Activated naive CD4-positive, alpha-beta T cell treated with Interleukin-2 at 50 U/mL for 16 hours (primary cell): ENCODE measurements at places on chromosomes 1 and 21.

GRCh38 chr1:244730934-244731434 is 78.1 kb downstream of the DESI2 start:
- DNase-seq, result no peak

DNA sequence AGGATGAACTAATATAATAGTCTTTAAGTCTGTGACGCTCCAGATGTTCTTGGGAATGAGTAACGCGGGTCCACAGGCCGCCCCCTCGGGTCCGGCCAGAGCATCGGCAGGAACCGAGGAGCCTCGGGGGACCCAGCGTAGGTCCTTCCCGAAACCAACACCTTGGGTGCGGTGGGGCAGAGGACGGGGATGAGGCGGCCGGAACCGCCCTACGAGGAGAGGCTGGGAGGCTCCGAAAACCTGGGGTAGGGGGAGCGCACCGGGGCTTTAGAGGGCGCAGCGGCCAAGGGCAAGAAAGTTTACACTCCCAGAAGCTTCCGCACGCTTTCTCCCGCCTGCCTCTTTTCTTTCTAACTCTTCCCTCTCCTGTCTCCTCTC is 7.1 kb downstream of the DMRTA2 start:
- DNase-seq, result no peak

DNA sequence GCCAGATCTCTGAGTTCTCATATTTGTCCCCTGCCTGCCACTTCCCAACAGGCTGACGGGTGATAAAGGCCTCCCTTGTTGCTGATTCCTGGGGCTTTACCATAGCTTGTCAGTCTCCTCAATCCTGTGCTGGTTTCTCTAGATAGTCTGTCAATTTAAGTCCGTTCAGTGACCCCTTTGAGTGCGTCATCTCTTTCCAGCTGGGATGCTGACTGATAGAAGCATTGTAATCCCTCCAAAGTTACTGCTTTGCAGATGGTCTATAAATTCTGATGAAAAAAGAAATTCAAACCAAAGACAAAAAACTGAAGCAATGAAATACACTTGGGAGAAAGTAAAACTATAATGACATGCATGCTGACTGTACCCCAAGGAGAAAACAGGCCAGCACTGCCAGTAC is 28.3 kb downstream of the RHOU start:
- no peak for DNase-seq

GRCh38 chr1:153119491-153119971 is 6.2 kb upstream of the SPRR2F start:
- DNase-seq, result no peak

- DNase-seq, result no peak
Observed at GRCh38 chr1:5979536-5980313, 12.5 kb downstream of the NPHP4 start.

DNA sequence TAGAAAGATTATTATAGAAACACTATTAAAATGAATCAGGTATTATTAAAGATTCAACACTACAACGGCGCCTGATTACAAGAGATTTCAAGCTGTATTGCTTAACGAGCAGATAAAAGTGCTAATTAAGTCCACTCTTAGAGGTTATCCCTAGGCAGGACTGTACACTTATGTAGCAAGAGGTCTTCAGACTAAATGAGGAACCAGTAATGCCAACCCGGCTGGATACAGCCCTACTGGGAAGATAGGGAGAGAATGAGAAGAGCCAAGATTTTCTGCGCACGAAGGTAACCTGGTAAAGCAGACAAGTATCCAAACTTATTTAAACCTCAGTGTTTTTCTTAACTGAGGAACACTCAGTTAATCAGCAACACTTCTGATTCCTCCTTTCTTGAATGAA is 115.7 kb upstream of the HIVEP3 start:
- DNase-seq, result no peak

DNA sequence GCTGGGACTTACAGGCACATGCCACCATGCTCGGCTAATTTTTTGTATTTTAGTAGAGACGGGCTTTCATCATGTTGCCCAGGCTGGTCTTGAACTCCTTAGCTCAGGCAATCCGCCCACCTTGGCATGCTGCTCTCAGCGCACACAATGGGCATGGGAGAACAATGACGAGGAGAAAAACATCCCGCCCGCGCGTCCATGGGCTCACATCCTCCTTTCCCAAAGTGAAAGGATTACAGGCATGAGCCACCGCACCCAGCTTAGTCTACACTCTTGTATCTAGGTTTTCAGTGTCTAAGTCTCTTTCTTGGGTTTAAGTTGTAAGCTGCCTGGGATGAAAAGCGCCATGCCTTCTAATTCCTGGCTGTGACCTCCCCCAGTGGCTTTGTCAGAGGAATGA is 37.9 kb downstream of the CDK18 start:
- no peak for DNase-seq

- no peak for DNase-seq
Observed at GRCh38 chr1:67431869-67432578, 1.8 kb upstream of the SERBP1 start.

DNA sequence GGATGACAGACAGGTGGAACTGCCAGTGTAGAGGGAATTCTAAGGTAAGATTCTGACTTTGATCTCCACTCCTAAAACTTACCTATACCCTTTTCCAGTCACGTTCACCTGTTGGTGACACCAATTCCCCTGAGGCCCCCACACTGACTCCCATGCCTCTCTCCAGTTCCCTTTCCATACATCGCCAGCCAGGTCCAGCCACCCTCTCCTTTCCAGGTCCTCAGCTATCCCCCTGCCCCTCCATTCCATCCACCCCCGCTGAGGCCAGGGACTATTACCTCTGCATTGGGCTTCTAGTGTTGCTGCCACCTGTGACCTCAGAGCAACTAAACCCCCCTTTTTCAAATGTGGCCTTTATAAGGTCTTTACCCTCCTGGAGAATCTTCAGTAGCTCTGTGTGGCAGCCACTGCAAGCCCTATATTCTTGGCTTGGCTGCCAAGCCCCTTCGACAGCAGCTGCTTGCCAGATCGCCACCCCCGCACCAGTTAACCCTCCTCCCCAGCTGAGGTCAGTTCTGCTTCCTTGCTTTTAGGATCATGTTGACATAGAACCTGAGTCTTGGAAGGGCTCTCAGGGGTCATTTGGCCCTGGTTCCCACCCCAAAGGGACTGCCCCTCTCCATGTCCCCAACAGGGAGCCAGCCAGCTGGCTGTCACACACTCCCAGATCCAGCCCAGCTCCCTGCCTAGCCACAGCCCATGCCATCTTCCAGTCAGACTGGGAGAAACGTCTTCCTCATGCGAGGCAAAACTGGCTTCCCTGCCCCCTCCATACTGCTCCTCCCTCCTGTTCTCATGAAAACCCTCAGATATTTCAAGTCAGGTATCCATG is 14.7 kb downstream of the CSF1 start:
- no peak for DNase-seq

GRCh38 chr1:230149751-230150584 is 82.9 kb downstream of the GALNT2 start:
- DNase-seq, result no peak

GRCh38 chr1:118949315-118949714 is 38.8 kb downstream of the TBX15 start:
- DNase-seq, result no peak

DNA sequence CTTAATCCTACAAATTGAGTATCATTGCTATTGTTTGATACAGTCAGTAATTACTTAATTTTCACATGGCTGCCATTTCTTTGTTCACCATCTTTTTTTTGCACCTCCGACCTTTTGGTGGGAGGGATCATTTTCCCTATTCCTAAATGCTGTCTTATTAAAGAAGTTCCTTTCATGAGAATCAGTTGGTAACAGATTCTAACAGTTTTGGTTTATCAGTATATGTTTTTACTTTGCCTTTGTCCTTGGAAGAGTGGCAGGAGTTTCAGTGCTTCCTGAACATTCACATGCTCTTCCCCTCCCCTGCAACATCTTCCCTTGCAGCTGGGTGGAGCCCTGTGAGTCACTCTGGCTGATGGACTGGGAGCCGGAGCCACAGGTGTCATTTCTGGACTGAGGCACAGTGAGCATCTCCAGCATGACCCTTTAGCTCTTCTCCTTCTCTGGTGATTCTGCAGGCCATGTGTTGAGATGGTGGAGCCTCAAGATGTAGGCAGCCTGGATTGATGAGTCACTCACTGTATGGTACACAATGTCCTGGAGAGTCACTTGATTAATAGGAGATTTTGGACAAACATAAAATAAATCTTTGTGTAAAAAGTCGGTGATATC is 217.7 kb downstream of the URB2 start:
- DNase-seq, result no peak

DNA sequence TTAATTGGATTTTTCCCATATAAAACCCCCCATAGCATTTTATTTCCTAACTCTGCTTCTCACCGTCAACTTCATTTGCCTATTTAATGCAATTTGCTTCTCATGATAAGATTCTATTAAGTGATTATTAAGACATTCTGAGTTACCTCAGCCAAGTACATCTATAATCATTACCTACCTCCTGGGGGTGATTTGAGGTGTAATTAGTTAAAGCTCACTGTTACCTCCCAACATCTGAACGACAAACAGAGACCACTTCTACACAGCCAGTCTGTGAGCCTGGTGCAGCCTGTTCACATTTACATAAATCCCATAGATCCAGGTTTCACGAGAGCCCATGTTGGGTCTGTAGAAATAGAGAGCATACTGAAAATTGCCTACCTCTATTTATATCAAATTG is 65.7 kb upstream of the SSX2IP start:
- no peak for DNase-seq

GRCh38 chr1:31751822-31752241 is 12.3 kb downstream of the ADGRB2 start:
- no peak for DNase-seq

GRCh38 chr1:184294101-184294500 is 92.7 kb upstream of the C1orf21 start:
- no peak for DNase-seq

GRCh38 chr1:231857609-231858135 is 231.1 kb downstream of the DISC1 start:
- DNase-seq, result no peak
